ENCODE measurements at places on chromosomes 4 and X.

GRCh38 chr4:82802911-82803310 lies 4.3 kb upstream of the SCD5 start:
- DNase-seq, result no peak

DNA sequence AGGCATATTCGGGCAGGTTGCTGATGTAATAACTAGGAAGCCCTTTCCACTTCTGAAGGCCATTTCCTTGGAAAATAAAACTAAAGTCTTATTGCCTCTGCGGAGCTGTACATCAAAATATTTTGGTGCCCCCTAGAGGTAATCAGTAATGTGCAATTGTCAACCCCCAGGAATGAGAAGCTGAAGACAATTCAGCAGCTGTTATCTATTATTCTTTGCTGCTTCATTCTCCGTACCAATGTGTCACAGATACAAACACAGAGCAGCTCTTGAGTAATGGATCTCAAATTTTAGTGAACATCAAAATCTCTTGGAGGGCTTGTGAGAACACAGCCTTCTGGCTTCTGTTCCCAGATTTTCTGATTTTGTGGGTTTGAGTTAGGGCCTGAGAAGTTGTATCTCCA lies 3.5 kb upstream of the SLIT2 start:
- DNase-seq, result peak; percentile 69

GRCh38 chrX:154600759-154601374 lies 15.9 kb downstream of the CTAG1A start:
- no peak for DNase-seq

DNA sequence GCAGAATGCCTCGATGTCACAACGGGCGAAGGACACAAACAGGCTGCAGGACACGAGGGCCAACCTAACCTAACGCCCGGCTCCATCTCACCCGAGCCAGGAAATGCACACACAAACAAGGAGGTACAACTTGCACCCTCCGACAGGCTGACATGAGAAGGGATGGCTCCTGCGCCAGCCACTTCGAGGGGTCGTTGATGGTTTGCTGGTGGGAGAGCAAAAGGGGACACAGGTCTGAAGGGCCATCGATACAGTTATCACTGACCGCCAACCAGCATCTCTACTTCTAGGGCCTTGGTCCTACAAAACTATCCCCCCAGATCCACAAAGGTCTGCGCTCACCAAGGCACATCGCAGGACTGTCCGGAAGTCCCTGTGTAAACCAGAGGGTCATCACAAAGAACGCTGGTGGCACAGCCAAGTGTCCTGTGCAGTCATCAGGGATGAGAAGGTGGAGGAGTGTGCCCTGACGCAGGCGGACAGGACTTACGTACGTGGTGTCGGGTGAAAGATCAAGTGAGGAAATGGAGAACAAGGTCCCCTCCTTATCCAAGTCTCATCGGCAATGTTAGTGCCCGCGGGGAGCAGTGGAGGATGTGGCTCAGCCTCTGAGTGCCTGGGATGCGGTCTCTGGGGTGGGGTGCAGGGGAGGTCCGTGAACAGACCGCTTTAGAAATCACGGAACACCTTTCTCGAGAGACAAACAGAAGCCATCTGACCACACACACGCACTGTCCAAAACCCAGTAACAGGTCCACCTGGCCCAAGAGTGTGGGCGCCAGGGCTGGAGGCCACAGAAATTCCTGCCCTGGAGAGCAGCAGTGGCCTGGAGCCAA lies 7.0 kb downstream of the MXD4 start:
- DNase-seq, result no peak

- DNase-seq, result no peak
Measured at GRCh38 chrX:121504153-121504552, 456.7 kb downstream of the GLUD2 start.

- DNase-seq, result no peak
Measured at GRCh38 chr4:176436293-176436973, 116.7 kb downstream of the SPCS3 start.

- no peak for DNase-seq
Measured at GRCh38 chr4:94400191-94400590, 51.6 kb upstream of the PDLIM5 start.

DNA sequence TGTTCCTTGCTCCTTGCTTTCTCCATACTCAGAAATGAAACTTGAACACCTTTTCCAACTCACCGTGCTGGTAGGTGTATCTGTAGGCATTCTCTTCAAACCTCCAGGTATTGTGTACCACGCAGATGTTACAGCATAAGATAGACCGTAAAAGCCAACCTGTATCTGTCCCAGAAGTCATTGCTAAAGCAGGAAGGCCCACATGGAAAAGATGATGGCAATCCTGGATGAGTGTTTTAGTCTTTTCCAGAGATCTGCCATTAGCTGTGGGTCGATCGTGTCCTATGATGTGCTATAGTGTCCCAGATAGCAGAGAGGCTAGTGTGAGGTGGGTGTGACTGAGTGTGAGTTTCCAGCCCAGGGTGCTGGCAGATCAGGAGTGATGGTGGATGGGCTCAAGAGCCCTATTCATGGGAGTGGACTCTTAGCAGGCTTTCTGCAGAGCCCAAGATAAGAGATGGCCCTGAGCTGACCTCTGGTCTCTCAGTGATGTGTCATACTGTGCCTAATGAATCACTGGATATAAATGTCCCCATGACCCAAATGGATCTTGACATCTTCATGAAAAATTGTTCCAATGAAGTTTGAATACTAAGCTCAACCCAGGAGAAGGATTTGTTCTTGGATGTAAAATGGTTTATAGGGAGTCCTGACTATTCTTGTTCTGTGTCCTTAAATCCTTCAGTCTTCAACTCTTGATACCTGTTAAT lies 69.1 kb upstream of the WDR1 start:
- no peak for DNase-seq

GRCh38 chr4:37365888-37366287 lies 121.3 kb downstream of the NWD2 start:
- no peak for DNase-seq

DNA sequence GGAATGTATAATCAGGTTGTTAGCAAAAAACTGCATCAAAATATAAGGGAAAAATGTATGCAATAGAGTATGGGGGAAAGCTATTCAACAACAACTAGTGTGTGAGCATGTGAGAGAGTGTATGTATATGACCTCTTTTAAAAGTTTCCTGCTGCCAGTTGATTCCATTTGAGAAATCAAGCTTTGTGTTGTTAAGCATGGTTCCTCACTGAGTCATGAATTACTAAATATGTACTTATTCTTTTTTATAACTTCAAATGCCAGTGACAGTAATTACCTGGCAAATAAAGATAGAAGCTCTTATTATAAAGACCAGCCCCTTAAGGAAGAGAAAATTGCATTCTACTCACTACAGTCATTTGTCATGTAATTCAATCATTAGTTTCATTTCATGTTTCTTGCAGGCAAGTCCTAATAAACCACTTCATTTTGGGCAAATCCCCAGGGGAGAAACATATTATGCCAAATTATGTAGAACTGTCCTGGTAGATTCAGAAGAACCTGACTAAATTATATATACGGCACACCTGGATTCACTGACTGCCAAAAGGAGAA lies 19.2 kb downstream of the RASGEF1B start:
- no peak for DNase-seq

DNA sequence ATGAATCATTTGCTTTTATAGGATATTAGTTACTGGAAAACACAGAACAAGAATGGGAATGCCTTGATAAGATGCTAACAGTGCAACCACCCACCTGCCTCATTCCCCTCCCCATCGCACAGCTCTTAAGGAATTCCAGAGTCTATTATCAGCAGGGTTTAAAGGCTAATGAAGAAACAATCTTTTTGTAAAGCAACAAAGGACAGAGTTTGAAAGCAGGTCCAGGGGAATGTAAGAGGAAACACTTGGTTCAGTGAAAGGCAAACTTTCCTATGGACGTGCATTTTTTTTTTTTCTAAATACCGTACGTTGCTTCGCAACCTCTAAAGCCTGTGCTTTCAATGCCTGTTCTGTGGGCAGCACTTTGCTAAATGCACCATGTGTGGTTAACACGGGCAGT lies 92.5 kb downstream of the GPR50 start:
- no peak for DNase-seq

GRCh38 chr4:127498366-127498765 lies 134.4 kb upstream of the INTU start:
- DNase-seq, result no peak

DNA sequence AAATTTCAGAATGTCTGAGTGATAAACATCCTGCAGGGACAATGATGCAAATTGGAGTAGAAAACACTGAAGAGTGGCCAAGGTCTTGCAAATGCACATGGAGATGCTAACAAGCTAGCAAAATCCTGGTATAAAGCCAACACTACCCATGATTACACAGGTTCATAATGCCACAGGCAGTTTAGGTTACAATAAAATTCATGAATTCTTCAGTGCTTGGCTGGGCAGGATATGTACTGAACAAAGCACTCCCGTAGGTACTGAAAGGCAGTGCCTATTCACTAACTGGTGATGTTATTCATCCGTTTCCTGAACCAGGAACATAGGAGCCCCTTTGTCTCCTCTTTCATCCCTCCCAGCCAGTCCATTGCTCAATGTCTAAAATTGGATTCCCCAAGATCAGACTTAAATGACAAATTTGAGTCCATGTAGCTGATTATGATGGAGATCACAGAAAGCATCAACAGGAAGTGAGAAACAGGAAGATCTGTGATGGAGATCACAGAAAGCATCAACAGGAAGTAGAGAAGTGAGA lies 244.5 kb downstream of the DMD start:
- no peak for DNase-seq

GRCh38 chr4:23819041-23819511 lies 70.8 kb downstream of the PPARGC1A start:
- DNase-seq, result peak; percentile 78

- DNase-seq, result peak; percentile 54
Measured at GRCh38 chr4:10605746-10606482, 78.7 kb downstream of the CLNK start.

- DNase-seq, result peak; percentile 7
Measured at GRCh38 chr4:76426272-76426671, 5.3 kb upstream of the CCDC158 start.

- DNase-seq, result no peak
Measured at GRCh38 chr4:41549478-41549877, 11.5 kb downstream of the LIMCH1 start.

DNA sequence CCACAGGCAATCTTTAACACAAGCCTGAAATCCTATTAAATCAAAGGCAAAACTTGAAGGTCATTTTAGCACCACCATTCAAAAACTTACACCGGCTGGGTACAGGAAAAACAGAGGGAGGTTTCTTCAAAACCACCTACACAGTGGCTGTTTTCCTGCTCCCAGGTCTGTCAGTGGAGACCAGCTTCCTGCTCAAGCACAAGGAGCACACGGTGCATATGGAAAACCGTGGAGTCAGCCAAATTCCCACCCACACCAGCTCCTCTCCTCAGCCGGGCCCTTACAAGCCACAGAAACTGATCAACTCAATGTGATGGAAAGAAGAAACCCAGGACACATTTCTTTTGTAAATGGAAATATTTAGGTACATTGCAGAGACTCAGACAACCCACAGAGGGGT lies 14.3 kb upstream of the FAM241A start:
- no peak for DNase-seq

- DNase-seq, result no peak
Measured at GRCh38 chrX:6917666-6918065, 229.8 kb upstream of the STS start.

GRCh38 chr4:104973708-104974107 lies 173.0 kb upstream of the TET2 start:
- DNase-seq, result no peak

DNA sequence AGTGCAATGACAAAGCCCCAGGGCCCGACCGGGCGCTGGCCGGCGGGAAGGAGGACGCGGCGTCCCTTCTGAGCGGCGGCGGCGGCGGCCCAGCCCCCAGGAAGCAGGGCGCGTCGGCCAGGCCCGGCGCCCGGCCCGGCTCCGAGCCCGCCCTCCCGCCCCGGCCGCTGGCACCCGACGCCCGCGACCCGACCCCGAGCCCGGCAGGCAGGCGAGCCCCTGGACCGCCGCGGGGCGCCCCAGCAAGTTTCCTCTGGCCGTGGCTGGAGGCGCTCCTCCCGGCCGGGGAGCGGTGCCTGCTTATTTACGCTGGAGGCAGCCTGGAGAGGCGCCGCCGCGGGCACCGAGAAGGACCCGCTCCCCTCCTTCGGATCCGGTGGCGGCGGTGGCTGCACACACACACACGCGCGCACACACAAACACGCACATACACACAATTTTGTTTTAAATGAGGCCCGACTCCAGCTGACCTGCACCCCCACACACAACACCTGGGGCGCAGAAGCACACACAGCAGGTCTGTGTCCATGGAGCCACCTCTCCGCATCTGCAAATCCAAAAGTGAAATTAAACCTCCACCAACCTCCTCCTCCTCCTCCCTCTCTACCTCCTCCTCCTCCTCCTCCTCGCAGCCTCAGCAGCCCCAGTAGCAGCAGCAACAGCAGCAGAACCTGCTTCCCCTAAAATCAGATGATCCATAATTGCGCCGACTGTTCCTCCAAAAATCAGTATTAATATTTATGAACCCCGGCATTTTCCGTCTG lies 669 bp downstream of the IRF2 start:
- DNase-seq, result peak; percentile 29

DNA sequence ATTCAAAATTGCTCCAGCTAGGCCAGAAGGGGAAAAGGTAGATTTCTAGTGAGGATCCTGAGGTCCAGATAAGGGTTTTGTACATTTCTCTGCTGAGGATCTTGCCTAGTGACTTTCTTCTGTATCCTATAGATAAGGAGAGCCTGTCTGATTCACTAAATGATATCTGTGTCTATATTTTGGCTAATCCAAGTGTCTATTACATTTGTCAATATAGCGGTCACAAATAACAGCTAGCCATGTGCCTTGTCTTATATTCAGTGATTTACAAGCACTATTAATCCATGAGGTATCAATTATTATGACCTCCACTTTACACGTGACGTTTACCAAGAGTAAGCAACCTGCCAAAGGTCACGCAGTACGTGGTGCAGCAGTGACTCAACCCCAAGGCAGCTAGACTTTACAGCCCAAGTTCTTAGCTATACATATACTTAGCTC lies 41.6 kb downstream of the TMEM165 start:
- DNase-seq, result no peak

GRCh38 chr4:25875281-25875745 lies 12.5 kb upstream of the SEL1L3 start:
- no peak for DNase-seq

- DNase-seq, result no peak
Measured at GRCh38 chr4:126441173-126442035, 1126.6 kb downstream of the FAT4 start.

GRCh38 chr4:84691170-84691691 lies 108.3 kb downstream of the CDS1 start:
- peak; percentile 73 for DNase-seq

DNA sequence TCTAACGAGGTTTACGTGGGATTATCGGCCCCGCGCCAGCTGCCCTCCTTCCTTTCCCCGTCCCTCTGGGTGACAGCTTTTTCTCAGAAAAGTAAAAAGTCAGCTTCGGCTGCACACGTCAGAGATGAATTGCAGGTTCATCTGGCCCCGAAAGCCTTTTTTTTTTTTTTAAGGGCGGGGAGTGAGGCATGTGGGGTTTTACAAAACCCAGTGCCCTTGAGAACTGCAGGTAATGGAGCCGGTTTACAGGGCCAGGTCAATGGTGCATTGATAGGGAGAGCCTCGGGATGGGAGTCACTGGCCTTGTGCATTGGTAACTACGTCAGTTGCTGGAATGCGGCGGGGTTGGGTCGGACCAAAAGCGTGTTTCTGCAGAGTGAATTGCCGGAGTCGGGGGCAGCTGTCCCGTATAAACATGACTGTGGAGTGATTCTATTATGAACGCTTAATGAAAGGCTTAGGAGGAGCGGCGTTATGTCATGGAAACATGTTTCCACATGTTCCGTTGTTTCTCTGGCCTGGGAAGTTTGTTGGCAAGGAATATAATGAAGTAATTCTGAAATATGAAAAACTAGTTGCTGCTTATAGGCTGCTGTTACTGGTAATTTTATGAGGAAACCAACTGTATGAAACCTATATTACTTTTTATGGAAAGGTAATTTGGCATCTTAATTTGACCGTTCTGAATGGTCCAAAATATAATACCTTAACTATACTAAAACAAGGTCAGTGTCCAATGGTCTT lies 1.1 kb downstream of the HSPA4L start:
- peak; percentile 79 for DNase-seq
